ENCODE measurements at places on chromosomes 3 and 15. TPM values are rescaled to one million over a fixed set of nuclear protein-coding genes. Genes with fewer than 3 reads are reported as not detected.

DNA sequence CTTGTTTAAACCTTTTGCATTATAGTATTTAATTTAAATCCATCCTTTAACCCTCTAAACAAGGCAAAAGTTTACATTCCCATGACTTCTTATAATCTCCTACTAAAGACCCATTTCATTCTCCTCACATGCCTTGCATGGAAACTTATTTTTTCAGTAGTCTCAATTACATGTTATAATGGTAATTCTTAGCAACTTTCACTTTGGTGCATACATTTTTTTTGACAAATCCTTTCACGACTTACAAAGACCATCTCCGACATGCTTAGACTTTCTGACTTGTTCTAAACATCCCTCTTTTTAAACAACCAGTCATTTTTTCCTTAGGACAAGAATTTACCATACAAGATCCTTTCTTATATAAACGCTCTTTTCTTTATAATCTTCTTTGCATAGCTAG, 615.4 kb upstream of the GBE1 start:
- ATAC-seq = no peak

The PROS1 gene
- total RNA-seq = 16.8 TPM

- no peak for ATAC-seq
Observed at GRCh38 chr15:100732211-100733055, 130.0 kb downstream of the ASB7 start.

The PIERCE2 gene
- total RNA-seq = 8.0 TPM

GRCh38 chr3:98628317-98628716, 34.9 kb upstream of the CPOX start:
- peak; percentile 27 for ATAC-seq

The HDAC11 gene
- total RNA-seq = 23.8 TPM

The ZPLD1 gene
- 0.59 TPM for total RNA-seq

The FYTTD1 gene
- 35.5 TPM for total RNA-seq

The LYZL4 gene
- total RNA-seq = not detected

The CRABP1 gene
- total RNA-seq = 442 TPM

DNA sequence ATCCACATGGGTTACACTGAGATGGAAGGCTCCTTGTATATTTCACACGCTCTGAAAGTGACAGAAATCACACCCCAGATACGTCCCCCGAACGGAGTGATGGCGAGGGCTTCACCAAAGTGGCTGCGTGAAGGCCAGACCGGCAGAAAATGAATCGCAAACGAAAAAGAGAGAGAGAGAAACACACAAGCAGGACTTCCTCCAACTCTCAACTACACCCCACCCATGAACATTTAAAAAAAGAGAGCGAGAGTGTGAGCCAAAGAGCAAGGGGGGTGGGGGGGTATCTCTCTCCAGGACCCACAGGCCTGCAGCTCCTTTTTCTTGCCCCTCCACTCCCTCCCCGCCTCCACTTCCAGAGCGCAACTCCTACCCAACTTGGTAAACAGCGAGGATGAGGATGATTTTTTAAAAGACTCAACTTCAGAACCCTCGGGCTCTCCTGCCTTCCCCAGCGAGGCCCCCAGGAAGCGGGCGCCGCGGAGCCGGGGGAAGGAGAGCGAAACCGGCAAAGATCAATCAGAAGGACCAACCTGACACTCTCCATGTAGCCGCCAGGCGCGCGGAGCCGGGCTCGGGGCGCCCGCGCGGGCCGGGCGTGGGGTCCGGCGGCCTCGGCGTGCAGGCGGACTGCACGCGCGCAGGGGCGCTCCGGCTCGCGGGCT, 519.1 kb downstream of the FOXP1 start:
- peak; percentile 39 for ATAC-seq

The VEPH1 gene
- 6.8 TPM for total RNA-seq

GRCh38 chr3:39288300-39288808, 8.5 kb upstream of the CX3CR1 start:
- peak; percentile 100 for ATAC-seq
